ENCODE measurements at places on chromosomes 12 and 14.
A peak's percentile ranks its signal among the peaks of the same experiment; 100 is the strongest.

- no peak for DNase-seq
These were observed 114.3 kb downstream of the KSR2 start for GRCh38 chr12:117854339-117855012.

GRCh38 chr12:45973526-45973925 lies 16.8 kb downstream of the SCAF11 start:
- DNase-seq: no peak

DNA sequence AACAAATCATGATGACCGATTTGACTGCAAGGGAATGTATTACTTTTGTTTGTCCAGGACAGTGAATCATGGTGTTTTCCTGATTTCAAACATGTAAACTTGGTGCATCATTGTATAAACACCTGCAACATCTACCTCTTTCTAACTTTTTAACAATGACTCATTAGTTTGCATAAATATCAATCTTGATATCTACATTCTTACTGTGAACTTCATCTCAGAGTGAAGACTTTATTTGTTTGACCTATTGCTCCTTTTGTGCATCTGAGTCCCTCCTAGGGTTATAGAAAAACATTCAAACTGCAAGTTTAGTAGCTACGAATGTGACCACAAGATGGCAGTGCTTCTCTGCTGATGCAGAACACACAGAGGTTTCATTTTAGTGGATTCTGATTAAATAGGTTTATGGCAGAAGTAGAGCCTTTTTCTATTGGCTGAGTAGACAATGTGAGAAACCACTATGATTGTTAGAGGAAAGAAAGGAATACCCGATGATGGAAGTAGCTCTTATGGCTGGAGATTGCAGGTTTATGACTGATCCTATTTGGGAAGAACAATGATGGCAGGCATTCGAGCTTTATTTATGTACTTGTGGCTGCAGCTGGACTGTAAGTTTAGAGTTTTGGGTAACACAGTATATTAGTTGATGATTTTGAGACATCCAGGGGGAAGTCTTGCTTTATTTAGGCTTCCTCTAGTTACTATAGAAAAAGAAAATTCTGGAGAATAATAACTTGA lies 244.2 kb upstream of the OR4E1 start:
- peak; percentile 13 for DNase-seq

GRCh38 chr12:90151491-90152015 lies 442.9 kb upstream of the ATP2B1 start:
- no peak for DNase-seq

- DNase-seq: no peak
These were observed 327.6 kb upstream of the SFSWAP start for GRCh38 chr12:131383291-131383690.

DNA sequence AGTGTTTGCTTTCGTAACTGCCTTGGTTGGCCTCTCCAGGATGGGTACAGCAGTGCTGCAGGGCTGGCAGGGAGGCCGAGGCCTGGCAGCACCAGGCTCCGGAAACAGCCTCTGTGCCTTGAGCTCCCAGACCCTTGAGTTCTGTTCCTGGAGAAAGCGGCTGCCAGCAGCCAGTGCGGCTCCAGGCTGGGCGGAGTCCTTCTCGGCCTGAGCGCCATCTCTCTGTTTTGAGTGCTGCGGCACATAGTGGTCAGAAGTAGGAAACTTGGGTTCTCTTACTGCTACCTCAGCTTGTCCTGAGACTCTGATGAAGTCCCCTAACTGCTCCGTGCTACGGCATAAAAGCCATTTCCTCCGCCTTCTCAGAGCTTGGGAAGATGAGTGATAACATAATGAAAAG lies 65.9 kb downstream of the KCNA1 start:
- DNase-seq: no peak

GRCh38 chr12:104957719-104958000 lies 430 bp downstream of the SLC41A2 start:
- DNase-seq: no peak

DNA sequence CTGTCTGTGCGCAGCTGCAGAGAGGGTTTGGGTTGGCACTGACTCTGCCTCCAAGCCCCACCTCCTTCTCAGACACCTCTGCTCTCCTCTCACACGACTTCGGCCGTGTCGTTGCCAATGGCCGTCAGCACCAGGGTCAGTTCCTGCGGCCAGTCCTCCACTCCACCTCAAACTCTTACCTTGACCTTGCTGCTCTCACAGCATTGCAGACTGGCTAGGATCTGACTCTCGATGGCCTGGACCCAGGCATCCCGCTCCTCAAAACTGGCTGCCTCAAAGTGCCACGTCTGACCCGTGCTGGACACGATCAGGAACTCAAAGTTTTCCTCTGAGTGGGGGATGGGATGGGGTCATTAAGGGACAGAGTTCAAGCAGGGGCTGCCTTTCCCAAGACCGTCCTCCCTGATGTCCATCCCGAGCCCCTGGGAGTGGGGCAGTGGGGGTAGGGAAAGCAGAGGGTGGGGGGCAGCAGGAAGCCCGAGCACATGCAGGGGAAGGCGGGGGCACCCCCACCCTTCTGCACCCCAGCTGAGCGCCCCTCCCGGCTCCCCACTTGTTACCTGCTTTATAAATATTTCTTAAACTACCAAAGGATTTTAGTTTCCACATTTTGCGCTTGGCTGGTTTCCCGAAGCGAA lies 10.7 kb downstream of the AGAP2 start:
- DNase-seq: no peak

DNA sequence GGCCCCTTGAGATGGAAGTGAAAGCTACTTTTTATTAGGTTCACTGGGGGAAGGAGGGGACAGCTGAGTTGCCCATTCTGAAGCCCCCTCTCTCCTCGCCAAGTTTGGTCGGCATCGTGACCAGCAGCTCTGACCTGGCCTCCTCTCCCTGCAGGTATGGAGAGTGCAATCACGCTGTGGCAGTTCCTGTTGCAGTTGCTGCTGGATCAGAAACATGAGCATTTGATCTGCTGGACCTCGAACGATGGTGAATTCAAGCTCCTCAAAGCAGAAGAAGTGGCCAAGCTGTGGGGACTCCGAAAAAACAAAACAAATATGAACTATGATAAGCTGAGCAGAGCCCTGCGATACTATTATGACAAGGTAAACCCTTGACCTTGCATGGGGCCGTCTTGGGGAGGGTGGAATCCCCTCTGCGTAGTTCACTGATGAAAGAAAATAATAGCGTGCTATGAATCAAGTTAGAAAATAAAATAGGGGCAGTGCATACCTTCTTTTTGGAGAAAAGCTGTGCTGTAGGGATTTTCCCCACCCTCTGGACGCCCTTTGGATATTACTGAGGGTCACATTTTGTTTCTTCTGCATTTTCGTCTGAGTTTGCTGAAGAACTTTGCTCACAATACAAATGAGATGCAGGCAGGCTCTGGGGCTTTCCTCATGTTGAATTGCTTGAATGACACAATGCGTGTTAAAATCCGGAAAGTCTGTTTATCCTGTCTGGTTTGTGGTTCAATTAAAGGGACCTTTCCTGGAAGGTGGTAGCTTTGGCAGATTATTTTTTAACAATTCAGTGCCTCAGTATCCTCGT lies 29.4 kb downstream of the ELK3 start:
- DNase-seq: no peak

GRCh38 chr14:61671082-61671481 lies 24.2 kb upstream of the HIF1A start:
- DNase-seq: no peak

DNA sequence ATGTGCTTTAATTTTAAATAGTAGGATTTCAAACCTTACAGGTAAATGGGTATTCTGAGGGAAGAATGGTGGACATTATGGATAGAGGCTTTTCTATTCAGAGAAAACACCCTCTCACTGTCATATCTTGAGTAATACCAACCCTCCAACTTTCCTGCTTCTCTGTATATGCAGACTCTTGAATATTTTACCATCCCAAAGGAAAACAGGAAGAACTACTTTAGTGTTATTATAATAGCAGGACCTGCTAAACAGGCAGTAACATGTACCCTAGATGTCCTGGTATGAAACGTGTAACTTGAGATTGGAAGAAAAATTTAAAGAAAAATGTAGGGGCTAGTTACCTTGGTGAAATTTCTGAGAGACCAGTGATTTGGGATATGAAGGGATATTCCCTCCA lies 82.9 kb upstream of the TRHDE start:
- DNase-seq: no peak

- DNase-seq: no peak
These were observed 53.1 kb downstream of the RHOJ start for GRCh38 chr14:63257299-63257698.

- DNase-seq: no peak
These were observed 21.4 kb upstream of the KCNK13 start for GRCh38 chr14:90040411-90040810.

DNA sequence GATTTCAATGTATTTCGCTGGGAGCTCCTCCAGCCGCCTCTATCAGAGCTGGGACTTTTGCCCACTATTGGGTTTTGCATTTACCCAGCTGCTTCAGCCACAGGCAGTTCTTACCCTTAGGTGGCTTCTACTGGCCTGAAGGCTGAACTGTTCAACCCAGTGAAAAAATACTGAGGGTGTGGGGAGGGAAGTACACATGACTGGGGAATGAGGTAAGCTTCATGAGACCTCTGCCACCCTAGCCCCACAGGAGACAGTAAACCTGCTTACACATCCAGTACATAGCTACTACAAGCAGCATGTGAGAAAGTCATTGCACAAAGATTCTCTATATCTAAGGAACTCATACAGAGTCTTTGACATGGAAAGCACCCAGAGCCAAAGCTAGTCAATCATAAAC lies 411.1 kb downstream of the SYT1 start:
- DNase-seq: no peak

- DNase-seq: no peak
These were observed 28.6 kb downstream of the EML1 start for GRCh38 chr14:99821519-99822508.

- no peak for DNase-seq
These were observed 38.0 kb downstream of the SLC2A14 start for GRCh38 chr12:7834701-7835100.

GRCh38 chr12:29287622-29288021 lies 93.3 kb downstream of the ERGIC2 start:
- DNase-seq: no peak

GRCh38 chr12:72094490-72094889 lies 155.8 kb downstream of the TPH2 start:
- DNase-seq: no peak

DNA sequence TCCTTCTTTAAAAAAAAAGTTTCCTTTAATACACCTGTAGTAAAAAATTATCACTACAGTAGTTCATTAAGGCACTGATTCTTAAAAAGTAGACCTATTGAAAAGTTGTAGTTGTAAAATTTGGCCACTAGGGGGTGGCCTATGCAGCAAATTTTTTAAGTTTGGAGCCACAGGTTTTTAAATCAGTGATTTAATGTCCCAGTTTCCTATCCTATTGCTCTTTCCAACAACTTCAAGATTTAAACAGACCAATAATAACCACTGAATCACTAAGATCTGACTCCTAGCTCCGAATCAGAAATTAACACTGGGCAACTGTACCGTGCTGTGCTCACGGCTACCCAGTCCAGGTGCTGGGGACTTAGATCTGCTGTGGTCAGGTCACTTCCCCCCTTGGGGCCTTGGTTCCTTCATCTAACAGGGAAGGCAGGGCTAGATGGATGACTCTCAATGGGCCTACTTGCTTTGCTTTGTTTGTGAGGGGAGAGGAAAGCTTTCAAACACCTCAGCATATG lies 279.3 kb downstream of the MED13L start:
- no peak for DNase-seq

DNA sequence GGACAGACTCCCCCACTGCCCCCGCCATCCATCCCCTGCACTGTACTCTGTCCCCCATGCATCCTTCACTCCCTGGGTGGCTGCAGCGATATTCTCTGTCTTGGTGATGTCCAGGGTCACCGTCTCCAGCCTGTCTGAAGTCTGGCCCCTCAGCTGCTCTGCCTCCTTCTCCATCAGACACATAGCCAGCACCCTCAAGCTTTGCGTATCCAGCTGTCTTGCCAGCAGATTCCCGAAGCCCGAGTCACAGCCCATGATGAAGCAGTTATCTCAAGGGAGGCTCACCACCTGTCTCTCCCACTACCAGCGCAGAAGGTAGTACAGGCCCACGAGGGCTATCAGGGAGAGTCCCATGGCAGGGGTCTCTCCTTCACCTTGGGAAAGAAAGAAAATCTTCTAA lies 77.8 kb downstream of the HSD17B6 start:
- DNase-seq: no peak

DNA sequence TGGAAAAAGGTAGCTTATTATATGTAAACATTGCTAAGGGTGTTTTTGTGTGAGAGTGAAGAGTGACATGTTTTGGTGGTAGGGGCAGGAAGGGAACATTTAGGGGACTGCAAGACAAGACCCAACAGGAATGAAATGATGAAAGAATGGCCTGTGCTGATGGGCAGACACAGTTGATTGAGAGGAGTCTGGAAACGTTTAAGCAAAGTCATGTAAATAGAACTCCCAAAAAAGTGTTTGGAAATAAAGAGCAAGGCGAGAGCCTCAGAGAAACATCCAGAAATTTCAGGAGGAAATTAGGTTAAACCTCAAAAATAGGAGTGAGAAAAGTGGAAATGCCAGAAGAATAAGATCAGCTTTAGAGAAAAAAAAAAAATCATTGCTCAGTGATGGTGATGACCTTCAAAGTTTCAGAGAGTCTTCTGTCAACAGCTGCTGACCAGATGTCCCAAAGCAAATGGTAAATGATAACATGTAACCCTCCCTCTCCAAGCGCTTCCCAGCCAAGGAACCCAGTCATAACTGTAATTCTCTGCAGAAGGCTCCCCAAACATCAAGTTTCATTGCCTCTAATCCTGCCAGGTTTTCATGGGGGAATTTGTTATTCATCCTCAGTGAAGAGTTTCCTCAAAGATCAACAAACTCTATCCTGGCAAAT lies 223.2 kb upstream of the FAR2 start:
- DNase-seq: no peak

DNA sequence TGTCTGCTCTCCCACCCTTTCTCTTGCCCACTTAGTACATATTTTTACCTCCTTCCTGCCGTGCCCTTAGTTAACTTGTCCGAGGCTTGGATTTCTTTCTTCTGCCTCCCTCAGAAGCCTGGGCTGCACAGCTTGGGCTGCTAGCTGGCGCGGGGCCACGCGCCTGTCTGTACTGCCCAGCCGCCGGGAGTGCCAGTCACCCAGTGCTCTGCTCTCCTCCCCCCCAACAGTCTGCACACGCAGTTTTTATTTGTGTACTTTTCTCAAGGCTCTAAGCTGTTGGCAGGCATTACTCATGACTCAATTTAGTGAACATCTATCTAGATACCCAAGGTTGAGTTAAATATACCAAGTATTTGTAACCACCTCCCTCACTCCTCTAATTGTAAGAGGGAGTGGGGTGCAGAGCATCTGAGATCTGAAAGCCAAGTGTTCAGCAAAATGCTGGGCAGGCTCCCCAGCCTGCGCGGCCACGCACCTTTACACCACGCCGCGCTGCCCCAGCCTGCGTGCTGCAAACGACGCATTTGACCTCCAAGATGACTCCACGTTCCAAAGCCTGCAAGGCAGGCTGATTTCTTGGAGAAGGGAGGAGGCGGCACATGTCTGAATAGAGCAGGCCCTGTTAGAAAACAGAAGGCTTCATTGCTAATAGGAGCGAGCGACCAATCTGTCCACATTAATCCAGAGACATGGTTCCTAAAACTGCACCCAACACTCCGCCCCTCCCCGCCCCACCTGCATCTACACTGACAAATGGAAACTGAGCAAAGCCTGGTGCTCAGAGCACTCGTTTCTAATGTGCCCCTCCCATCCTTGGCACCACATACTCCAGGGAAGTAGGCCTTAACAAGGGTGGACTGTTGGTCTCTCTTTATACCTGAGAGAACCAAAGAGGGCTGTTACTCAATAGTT lies 18.2 kb upstream of the CACNA2D4 start:
- DNase-seq: no peak

- no peak for DNase-seq
These were observed 106.0 kb upstream of the SFSWAP start for GRCh38 chr12:131604859-131605258.

All from T-helper 22 cell (primary cell).